NCI-H1436 (cell line): ENCODE measurements at places on chromosomes 1 and 21.

DNA sequence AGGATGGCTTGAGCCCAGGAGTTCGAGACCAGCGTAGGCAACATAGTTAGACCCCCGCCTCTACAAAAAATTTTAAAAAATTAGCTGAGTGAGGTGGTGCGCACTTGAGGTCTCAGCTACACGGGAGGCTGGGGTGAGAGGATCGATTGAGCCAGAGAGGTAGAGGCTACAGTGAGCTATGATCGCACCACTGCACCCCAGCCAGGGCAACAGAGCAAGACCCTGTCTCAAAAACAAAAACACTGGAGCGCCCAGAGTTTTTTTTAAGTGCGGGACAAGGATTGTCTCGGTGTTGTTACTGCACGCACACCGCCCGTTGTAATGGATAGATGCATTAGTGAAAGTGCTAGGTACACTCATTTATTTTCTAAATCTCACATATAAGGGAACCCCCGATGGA, 37.1 kb downstream of the PIK3CD start:
- DNase-seq: no peak

- no peak for DNase-seq
These were observed 3.5 kb downstream of the ABCB10 start for GRCh38 chr1:229554886-229555621.

DNA sequence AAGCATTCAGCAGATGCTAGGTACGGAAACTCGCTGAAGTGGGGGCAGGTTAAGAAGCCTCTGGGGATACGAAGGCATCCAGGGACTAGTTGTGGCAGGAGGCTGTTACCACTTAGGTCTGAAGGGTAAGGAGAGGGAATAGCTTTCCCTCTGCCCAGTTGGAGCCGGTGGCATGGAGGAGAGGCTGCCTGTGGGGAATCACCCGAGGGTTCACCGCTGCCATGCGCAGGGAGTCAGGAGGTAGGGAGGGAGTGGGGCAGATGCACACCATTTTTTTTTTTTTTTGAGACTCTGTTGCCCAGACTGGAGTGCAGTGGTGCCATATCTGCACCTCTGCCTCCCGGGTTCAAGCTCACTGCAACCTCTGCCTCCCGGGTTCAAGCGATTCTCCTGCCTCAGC, 6.1 kb downstream of the PCSK9 start:
- DNase-seq: no peak

GRCh38 chr1:179128520-179128919, 46.6 kb downstream of the TOR3A start:
- no peak for DNase-seq

DNA sequence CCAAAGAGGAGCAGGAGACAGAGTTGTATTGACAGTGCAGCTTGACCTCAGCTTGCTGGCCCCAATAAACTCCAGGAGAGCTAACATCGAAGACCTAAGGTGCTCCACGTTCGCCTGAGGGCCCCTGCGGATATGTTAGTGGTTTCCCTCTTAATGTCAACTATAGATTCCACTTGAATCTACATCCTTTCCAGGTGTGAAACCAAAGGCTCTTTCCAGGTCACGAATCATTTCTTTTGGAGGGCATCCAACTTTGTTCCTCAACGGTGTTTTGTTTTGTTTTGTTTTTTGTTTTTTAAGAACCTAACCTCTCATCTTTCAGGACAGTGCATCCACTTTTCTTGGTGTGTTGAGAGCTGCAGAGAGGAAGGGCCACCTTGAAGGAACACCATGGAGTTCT, 267.6 kb upstream of the SGIP1 start:
- no peak for DNase-seq

- no peak for DNase-seq
These were observed 3.3 kb downstream of the AMPD2 start for GRCh38 chr1:109622895-109623294.

- DNase-seq: no peak
These were observed 68.3 kb upstream of the BCAR3 start for GRCh38 chr1:93749894-93750301.

GRCh38 chr1:62840555-62840954, 56.6 kb downstream of the ATG4C start:
- no peak for DNase-seq

DNA sequence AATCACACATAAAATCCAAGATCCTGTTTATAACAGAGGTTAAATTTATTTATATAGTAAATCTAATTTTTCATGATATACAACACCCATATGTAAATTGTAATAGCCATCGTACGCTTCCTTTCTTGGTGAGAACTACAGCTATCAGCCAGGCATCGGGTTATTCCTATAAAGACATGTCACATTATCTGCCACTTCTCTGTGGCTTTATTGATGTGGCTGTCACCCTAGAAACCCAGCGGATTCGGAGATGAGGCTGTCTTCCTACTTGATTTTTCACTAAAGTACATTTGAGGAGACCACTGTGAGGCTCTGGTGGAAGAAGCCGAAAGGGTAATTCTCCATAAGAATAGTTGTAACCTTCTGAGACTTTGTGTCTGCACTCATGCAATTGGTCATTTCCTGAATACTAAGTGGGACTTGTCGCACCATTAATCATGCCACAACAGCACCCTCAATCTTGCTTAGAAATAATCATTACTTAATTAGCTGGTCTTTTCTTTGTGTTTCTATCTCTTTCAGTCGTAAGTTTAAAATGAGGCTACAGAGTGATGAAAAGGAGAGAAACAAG, 106.0 kb downstream of the NTNG1 start:
- no peak for DNase-seq

- no peak for DNase-seq
These were observed 65.7 kb upstream of the FCGR2A start for GRCh38 chr1:161439280-161440232.

DNA sequence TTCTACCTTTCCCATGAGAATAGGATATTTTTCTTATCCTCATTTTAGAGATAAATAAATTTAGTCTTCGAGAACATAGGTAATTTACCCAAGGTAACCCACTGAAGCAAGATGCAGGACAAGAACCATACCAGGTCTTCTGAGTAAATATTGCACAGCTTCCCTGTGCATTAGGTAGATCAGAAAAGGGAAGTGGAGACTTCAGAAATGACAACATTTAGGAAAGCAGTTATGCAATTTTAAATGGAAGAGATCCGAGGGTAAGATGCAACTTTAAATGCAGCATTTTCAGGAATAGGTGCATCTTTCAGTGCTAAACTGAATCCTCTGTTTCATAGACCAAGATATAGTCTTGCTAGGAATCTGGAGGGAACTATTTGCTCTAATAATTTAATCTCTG, 206.4 kb upstream of the SGIP1 start:
- no peak for DNase-seq
